Left ventricle myocardium superior (tissue), 1 donor: ENCODE measurements at places on chromosomes 12 and 14.

GRCh38 chr12:114850661-114851275 is 166.8 kb upstream of the TBX3 start:
- DNase-seq: no peak

DNA sequence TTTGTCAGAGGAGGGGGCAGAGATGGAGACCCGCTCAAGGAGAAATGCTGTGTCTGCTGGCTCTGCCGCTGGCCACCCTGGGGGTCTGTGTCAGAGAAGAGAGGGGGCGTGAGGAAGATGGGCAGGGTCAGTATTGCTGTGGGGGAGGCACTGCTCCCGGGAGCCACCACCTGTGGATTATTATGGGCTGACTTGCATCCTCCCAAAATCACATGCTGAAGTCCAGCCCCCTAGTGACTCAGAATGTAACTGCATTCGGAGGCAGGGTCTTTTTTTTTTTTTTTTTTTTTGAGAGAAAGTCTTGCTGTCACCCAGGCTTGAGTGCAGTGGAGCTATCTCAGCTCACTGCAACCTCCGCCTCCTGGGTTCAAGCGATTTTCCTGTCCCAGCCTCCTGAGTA is 12.3 kb downstream of the ABCD4 start:
- DNase-seq: no peak

DNA sequence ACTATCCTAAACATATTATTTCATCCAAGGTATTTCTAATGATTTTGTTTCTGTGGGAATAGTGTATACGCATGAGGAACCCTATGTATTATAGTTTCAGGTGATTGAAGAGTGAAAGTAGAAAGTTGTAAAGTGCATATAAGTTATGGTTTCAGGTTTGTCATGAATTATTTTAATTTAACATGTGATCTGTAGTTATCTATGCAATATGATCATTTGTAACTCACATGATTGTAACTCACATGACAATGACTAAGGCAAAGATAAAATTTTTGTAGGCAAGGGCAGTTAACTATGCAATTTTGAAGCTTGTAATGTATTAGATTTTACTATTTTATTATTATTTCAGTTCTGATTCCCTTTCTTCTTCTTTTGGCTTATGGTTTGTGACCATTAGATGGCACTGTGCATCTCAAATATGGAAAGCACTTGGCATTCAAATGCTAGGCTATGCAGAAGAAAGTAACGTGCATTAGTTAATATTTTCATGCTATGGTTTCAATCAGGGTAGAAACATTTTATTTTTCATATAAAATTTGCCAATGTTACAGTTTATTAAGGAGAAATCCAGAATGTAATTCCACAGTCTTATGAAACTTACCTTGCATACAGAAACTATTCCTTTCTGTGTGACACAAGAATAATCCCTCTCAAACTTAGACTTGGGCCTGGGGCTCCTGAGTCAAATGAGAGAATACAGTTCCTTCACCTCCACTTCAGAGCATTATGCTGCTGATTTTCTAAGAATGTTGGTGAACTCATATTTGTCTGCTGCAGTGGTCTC is 15.8 kb upstream of the TMEM30B start:
- no peak for DNase-seq

- DNase-seq: no peak
These were observed 3.2 kb upstream of the TDG start for GRCh38 chr12:103962493-103962892.

GRCh38 chr14:35932659-35933159 is 106.6 kb downstream of the BRMS1L start:
- no peak for DNase-seq

DNA sequence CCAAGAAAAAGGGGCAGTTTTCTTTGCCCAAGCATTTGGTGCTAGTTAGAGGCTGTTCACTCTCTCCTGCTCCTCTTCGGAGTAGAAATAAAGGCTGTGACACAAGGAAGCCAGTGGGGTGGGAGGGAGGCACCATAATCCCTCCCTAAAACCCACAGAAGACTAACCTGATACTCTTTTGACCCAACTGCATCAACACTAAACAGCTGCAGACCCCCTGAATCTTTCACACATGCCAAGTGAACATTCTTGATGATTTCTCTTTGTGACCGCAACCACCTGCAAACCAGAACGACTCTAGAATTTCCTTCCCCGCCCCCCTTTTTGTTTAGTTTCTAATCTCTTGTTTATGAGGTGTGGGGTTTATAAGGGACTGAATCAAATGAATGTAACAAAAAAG is 175.8 kb upstream of the BCL2L14 start:
- no peak for DNase-seq

- DNase-seq: no peak
These were observed 60.7 kb downstream of the CCNK start for GRCh38 chr14:99541677-99542470.

GRCh38 chr12:116539361-116539771 is 19.8 kb upstream of the MAP1LC3B2 start:
- no peak for DNase-seq

GRCh38 chr12:33825442-33825841 is 196.9 kb upstream of the ALG10 start:
- DNase-seq: no peak
